ENCODE measurements at places on chromosomes 5 and 9.
A peak's percentile ranks its signal among the peaks of the same experiment; 100 is the strongest.

DNA sequence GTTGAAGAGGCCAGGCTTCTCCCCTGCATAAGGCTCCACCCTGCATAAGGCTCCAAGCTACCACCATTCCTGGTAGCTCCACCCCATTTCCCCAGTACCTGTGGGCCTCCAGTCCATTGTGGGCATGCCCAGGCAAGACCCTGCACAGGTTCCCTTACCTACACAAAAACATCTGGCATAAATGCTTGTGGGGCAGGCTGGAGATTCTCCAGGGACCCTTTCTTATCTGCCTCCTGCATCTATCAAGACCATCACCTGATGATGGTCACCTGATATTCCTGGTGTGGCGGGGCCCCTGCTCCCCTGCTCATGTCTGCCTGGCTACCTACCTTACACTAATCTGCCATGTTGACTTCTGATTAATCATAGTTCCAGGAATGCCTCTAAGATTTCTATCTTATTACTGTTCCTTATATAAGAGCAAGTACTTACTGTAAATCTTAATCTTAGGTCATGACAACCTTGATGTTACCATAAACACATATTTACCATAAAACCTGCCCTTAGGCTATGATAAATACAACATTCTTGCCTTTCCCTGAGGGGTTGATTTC is 41.0 kb downstream of the FGD3 start:
- no peak for DNase-seq

- DNase-seq, result no peak
Measured at GRCh38 chr5:148387325-148387724, 3.6 kb downstream of the FBXO38 start.

DNA sequence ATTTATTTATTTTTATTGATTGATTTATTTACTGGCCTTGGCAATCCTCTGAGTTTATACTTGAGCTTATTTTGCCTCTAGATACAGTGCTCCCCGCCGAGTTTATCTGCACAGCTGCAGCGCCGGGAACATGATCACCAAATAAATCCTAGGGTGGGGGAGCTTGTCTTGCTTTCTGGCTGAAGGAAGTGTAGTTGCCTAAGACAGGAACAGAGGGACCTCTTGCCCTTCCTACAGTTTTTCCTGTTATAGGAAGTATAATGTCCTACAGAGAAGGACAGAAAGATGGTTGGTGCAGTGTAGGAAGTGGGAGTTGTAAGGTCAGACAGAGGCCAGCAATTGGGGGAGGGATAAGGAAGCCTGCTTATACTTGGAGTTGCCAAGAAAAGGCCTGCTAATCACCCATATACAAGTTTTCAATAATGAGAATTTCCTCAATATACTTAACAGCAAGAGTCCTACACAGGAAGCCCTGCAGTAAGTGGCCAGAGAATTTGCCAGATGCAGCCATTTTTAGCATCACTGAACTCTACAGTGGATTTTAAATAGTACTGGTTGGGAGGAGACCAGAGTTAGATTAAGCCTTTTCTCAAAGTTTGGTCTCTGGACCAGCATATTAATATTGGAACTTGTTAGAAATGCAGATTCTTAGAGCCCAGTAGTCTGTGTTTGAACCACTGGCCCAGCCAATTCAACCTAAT is 7.7 kb downstream of the AOPEP start:
- DNase-seq, result no peak

DNA sequence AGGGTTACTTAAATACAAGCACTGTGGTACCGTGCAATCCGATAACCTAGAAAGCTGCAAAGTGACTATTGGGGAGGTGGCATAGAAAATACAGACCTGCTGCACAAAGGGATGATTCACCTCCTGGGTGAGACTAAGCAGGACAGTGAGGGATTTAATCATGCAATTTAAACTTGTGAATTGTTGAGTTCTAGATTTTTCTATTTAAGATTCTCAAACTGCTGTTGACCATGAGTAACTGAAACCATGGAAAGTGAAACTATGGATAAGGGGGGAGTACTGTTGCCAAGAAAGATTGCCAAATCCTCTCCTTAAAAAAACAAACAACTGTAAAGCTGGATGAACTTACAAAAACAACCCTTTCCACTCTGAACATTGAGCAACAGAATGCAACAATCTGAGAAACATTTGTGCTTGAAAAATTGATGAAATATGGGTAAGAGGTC is 61.5 kb upstream of the NUDT12 start:
- no peak for DNase-seq

GRCh38 chr9:99607842-99608448 is 213.7 kb upstream of the NR4A3 start:
- DNase-seq, result no peak

DNA sequence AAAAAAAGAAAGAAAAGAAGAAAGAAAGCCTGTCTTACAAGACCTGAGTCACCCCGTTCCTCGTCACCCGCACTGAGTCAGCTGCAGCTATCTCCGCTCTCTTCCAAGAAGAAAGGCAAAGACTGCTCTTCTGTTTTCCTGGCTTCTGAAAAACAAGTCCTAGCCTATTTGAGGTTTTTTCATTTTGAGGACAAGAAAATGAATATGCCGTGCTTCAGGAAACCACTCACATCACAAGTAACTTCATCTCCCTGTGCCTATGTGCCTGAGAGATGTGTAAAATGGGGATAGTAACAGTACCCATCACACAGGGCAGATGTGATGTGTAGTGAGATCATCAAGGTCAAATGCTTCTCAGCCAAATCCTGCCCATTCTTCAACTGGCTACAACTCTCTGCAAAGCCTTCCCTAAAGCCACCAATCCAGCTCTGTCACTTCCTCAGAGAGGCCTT is 78.4 kb downstream of the GLDC start:
- DNase-seq, result peak; percentile 5

DNA sequence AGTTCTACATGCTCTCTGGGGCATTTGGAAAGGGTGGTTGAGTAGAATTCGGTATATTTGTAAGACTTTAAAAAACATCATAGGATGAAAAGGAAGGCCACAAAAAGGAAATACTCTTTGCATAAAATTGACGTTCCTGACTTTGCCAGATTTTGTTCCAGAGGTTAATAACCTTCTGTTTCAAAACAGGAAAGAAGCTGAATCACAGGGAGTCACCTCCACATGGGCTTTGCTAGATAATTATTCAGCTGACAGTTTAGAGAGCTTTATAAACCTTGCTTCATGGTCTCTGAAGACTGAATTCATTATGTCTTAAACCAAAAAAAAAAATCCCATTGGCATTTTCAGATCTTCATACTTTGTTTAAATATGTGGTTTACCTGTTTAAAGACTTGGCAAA is 203.7 kb downstream of the SEMA6A start:
- DNase-seq, result no peak

DNA sequence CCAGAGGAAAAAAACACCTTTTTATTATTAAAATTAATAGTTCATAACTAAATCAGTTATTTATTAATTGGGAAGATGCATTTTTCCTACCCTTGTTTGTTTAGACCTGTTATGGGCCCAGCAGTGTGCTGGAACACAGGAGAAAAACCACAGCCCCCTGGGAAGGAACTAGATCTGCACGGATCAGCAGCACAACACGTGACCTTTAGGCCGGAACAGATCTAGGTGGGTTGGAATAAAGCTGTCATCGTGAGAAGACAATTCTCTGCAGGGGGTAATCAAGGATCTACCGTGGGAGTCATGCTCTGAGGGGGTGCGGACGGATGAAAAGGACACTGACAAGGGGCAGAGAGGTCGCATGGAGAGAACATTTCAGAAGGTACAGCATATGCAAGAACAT is 95.8 kb upstream of the SPATA31C2 start:
- no peak for DNase-seq

GRCh38 chr5:121296356-121296755 is 555.3 kb upstream of the FTMT start:
- DNase-seq, result no peak

- no peak for DNase-seq
Measured at GRCh38 chr9:134375011-134375390, 48.7 kb downstream of the RXRA start.

GRCh38 chr9:97774673-97775072 is 77.5 kb upstream of the XPA start:
- DNase-seq, result no peak

Measured in stimulated activated CD4-positive, alpha-beta T cell treated with anti-CD3 and anti-CD28 coated beads, Interleukin-12 subunit alpha, Interleukin-12 subunit beta, amount 100 ng/mL, for 4 hours (primary cell).